Effector memory CD8-positive, alpha-beta T cell (primary cell): ENCODE measurements at places on chromosomes 11 and 22.

GRCh38 chr11:86015699-86016098 lies 53.2 kb downstream of the PICALM start:
- peaks cover 89% of the 10 kb centered on the region for H3K36me3 ChIP-seq
- peaks cover 26% of the 10 kb centered on the region for H3K4me1 ChIP-seq

GRCh38 chr11:112615238-112615637 lies 346.0 kb upstream of the NCAM1 start:
- H3K4me1 ChIP-seq, result no peaks in the 10 kb centered on the region
- no peaks in the 10 kb centered on the region for H3K36me3 ChIP-seq
- DNase-seq, result no peak
- no peak overlapping the region for H3K4me3 ChIP-seq
- H3K27ac ChIP-seq, result no peak overlapping the region

- no peak overlapping the region for H3K4me3 ChIP-seq
- H3K36me3 ChIP-seq, result peaks cover 4% of the 10 kb centered on the region
- H3K27ac ChIP-seq, result peak overlapping the region; percentile 70
- H3K27me3 ChIP-seq, result no peaks in the 10 kb centered on the region
- DNase-seq, result no peak
These were observed 7.0 kb downstream of the PTPRJ start for GRCh38 chr11:47987310-47987709.

DNA sequence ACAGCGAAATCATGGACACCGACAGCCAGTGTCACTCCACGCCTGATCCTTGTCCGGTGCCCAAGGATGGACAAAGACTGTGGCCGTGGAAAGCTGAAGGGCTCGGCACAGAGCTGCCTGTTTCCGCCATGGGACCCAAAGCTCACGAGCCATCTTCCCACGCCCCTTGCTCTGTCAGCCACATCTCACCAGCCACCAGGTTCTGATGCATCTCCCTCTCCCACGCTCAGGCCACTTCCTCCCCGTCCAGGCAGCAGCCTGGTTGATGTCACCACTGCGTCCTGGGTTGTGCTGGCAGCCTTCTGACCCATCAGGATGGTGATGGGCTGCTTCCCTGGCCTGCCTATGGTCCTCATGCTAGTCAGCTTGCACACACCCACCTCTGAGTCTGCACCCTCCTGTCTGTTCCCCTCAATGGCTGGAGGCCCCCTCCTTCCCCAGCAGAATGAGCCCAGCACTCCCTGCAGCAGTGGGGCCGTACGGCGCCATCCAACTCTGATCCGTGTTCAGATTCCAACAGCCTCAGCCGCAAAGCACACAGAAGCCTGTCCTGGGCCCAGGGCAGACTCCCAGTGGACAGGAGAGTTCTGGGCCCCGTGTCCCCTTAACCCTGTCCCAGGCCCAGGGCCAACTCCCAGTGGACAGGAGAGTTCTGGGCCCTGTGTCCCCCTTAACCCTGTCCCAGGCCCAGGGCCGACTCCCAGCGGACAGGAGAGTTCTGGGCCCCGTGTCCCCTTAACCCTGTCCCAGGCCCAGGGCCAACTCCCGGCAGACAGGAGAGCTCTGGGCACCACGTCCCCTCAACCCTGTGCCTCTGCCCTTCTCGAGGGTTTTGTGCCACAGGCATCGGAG lies 259.5 kb downstream of the BRD1 start:
- H3K36me3 ChIP-seq, result peaks cover 6% of the 10 kb centered on the region
- H3K27me3 ChIP-seq, result no peaks in the 10 kb centered on the region
- no peak overlapping the region for H3K27ac ChIP-seq
- peaks cover 3% of the 10 kb centered on the region for H3K4me1 ChIP-seq
- H3K4me3 ChIP-seq, result no peak overlapping the region
- DNase-seq, result no peak

- H3K4me3 ChIP-seq, result no peak overlapping the region
- H3K36me3 ChIP-seq, result no peaks in the 10 kb centered on the region
- H3K27ac ChIP-seq, result no peak overlapping the region
- no peaks in the 10 kb centered on the region for H3K4me1 ChIP-seq
These were observed 1264.0 kb upstream of the CNTN5 start for GRCh38 chr11:97756571-97757335.
